Stimulated activated effector memory CD8-positive, alpha-beta T cell treated with anti-CD3 and anti-CD28 coated beads, Interleukin-12 subunit alpha, Interleukin-12 subunit beta, amount 100 ng/mL, for 72 hours (primary cell): ENCODE measurements at places on chromosomes 1 and 21.

DNA sequence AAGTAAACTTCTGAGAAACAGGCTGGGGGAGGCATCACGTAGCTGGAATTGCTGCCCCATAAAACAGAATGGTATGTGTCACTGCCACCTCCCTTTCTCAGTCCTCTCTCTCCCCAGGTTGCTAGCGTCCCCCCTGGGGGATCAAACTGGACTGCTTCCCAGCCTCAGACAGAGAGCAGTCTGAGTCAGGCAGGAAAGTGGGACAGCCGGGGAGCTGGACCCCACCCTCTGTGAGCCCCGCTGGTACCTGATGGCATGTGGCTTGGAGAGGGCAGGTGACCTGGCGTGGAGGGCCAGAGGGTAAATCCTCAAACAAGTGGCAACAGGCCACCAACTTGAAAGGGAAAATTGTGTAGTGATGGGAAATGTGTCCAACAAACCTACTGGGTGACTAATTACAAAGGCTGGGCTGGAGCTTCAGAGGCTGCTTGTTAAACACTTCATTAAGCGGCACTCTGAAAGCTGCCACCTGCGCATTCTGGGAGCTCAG is 1.0 kb upstream of the SFN start:
- DNase-seq: no peak

DNA sequence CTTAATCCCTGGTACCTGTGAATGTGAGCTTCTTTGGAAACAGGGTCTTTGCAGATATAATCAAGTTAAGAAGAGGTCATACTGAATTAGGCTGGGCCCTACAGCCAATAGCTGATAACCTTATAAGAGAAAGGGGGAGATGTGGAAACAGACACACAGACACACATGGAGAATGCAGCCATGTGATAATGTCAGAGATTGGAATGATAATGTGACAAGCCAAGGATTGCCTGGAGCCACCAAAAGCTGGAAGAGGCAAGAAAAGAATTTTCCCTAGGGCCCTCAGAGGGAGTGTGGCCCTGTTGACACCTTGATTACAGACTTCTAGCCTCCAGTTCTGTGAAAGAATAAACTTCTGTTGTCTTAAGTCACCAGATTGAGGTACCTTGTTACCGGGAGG is 114.5 kb upstream of the SOD1 start:
- DNase-seq: no peak

DNA sequence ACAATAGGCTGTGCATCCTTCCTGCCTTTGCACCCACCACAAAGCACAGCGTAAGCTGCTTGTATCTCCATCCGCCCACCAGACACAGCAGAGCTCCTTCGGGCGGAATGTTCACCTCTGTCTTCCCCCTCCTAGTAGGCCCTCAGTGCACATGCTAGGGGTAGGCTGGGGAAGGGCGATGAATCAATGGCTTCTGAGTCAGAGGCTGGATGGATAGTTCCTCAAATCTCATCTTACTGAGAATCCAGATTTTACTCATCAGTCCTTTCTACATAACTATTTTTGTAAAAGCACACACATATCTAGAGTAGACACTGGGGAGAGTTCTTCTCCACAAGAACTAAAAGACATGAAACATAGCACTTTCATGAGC is 73.8 kb downstream of the BCAR3 start:
- DNase-seq: peak; percentile 33

DNA sequence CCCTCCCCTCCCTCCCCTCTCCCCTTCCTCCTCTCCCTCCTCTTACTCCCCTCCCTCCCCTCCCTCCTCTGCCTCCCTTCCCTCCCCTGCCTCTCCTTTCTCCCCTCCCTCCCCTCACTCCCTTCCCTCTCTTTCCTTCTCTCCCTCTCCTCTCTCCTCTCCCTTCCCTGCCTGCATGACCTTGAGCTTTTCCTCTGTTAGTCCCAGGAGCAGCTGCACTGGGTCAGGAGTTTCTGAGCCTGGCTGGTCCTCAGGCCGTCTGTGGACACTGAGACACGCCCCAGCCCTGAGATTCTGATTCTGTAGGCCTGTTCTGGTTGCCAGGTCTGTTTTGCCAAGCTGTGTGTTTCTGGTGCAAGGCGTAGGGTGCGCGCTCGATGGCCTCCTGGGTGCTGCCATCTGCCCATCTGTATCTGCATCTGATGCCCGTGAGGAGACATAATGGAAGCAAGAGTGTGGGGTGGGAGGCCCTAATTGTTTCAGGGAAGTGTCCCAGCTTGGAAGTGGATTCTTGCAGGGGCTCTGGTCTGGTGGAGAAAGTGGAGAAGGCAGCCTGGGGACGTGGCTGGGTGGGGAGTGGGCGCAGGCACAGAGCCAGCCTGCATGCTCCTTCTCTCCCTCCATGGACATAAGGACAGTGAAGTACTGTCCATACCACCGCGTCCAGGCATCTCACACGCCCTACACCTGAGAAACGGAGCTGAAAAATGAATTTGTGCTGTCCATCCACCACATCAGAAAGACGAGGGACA is 97.2 kb downstream of the WDR4 start:
- no peak for DNase-seq

DNA sequence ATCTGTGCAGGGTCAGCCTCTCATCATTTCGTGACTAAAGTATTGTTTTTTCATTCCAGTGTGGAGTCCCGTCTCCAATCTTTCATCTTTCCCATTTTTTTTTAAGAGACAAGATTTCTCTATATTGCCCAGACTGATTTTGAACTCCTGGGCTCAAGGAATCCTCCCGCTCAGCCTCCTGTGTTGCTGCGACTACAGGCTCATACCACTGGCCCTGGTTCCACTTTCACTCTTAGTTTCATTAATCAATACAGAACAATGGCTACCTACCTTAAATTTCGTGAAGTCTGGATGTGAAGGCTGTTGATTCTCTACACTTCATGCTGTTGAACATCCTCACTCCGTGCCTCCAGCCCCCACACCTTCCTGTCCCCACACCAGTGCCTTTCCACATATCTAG is 97.7 kb upstream of the GREM2 start:
- no peak for DNase-seq

- DNase-seq: no peak
Measured at GRCh38 chr1:18057623-18058022, 50.0 kb upstream of the IGSF21 start.
